ENCODE measurements at places on chromosomes 4 and X.

DNA sequence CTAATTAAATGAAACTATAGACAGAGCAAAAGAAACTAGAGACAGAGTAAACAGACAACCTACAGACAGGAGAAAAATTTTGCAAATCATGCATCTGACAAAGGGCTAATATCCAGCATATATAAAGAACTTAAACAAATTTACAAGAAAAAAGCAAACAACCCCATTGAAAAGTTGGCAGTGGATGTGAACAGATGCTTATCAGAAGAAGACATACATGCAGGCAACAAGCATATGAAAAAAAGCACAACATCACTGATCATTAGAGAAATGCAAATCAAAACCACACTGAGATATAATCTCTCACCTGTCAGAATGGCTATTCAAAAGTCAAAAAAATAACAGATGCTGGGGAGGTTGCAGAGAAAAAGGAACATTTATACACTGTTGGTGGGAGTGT, 14.8 kb downstream of the ZNF280C start:
- no peak for DNase-seq

GRCh38 chrX:63561425-63561824, 210.3 kb upstream of the SPIN4 start:
- no peak for DNase-seq

GRCh38 chrX:107576392-107576791, 51.9 kb upstream of the PRPS1 start:
- DNase-seq, result no peak

- DNase-seq, result no peak
Observed at GRCh38 chr4:82284475-82284857, 89.3 kb downstream of the HNRNPD start.

- no peak for DNase-seq
Observed at GRCh38 chr4:157751631-157752030, 421.2 kb downstream of the GASK1B start.

All from Caki2 (cell line).